ENCODE measurements at places on chromosomes 1 and 21. TPM values are rescaled to one million over a fixed set of nuclear protein-coding genes. Genes with fewer than 3 reads are reported as not detected.

DNA sequence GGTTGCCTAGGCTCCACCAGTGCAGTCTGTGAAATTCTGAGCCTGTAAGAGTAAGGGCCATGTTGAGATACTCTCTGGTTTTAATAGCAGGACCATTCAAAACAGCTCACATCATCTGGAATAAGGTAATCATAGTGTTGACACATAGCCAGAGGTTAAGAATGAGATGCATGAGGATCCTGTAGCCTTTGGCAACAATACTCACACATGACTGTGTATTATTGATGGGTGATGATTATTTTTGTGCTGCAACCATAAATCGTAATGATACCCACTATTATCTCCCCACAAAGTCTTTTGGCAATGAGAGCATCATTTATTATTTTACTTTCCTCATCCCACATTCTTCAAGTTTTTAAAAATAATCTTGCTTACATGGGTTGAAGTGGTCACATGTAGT, 35.5 kb downstream of the KCNK2 start:
- DNase-seq = no peak
- no peaks in the 10 kb centered on the region for H3K36me3 ChIP-seq
- no peaks in the 10 kb centered on the region for H3K27me3 ChIP-seq
- no peak overlapping the region for H3K4me3 ChIP-seq
- peaks cover 1% of the 10 kb centered on the region for H3K4me1 ChIP-seq
- no peak overlapping the region for H3K27ac ChIP-seq

The LRRN2 gene
- not detected for total RNA-seq

DNA sequence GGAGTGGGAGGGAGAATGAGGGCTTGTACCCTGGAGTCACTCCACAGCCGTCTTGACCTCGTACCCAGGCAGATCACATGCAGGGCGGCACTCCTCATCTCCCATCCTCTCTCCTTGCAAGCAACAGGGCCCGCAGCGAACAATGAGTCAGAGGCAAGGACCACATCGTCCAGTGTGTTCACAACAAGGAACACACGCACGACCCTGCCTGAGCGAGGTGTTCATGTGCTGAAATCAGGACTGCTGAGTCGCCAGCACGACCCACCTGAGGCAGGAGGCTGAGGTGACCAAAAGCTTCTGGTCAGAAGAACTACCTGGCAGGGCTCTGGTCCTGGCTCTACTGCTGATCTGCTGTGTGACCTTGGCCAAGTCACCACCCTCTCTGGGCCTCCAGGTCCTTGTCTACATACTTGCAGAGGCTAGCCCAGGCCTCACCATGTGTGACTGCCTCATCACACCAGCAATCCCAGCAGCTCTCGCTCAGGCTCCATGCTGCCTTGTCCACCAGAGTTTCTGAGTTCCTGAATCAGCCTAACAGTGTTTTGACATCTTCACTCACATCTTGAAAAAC, 78.0 kb downstream of the SSBP3 start:
- H3K27ac ChIP-seq = no peak overlapping the region
- H3K4me1 ChIP-seq = peaks cover 1% of the 10 kb centered on the region
- no peak for DNase-seq
- H3K4me3 ChIP-seq = no peak overlapping the region
- no peaks in the 10 kb centered on the region for H3K27me3 ChIP-seq
- no peaks in the 10 kb centered on the region for H3K36me3 ChIP-seq

- no peak for DNase-seq
- peaks cover 3% of the 10 kb centered on the region for H3K27me3 ChIP-seq
- H3K36me3 ChIP-seq = no peaks in the 10 kb centered on the region
- peaks cover 1% of the 10 kb centered on the region for H3K4me1 ChIP-seq
- no peak overlapping the region for H3K27ac ChIP-seq
These were observed 14.1 kb upstream of the OR2B11 start for GRCh38 chr1:247472035-247472434.

The PRAMEF26 gene
- total RNA-seq = not detected

- H3K4me3 ChIP-seq = no peak overlapping the region
- DNase-seq = no peak
- H3K36me3 ChIP-seq = no peaks in the 10 kb centered on the region
- no peaks in the 10 kb centered on the region for H3K27me3 ChIP-seq
These were observed 86.5 kb upstream of the KAZN start for GRCh38 chr1:14511796-14512585.

The EFNA4 gene
- total RNA-seq = 9.2 TPM

GRCh38 chr1:161139766-161140165, 7.3 kb upstream of the DEDD start:
- no peak for DNase-seq
- H3K27me3 ChIP-seq = no peaks in the 10 kb centered on the region
- H3K27ac ChIP-seq = no peak overlapping the region
- no peak overlapping the region for H3K4me3 ChIP-seq
- peaks cover 6% of the 10 kb centered on the region for H3K4me1 ChIP-seq

DNA sequence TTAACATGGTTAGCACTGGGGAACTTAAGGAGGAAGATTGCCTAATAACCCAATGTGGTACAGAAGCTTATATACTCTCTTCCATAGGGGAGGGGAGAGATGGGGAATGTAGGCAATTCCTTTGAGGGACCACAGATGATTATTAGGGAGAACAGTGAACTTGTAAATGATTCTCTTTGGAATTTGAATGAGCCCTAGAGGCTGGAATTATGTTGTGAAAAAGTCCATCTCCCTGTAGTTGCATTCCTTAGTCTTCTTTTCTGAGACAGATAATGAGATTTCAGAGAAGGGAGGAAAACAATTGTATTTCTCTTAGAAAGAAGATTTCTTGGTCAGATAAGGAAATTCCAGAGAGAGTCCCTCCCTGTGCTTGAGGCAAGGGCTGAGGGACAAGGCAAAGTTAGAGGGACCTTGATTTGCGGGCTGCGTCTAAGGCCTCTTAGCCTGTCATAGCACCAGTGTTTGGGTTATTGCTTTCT, 89.0 kb upstream of the HMCN1 start:
- H3K27ac ChIP-seq = no peak overlapping the region
- H3K36me3 ChIP-seq = peaks cover 40% of the 10 kb centered on the region
- DNase-seq = no peak
- H3K27me3 ChIP-seq = no peaks in the 10 kb centered on the region
- peaks cover 31% of the 10 kb centered on the region for H3K4me1 ChIP-seq

- peaks cover 8% of the 10 kb centered on the region for H3K27me3 ChIP-seq
- H3K27ac ChIP-seq = no peak overlapping the region
- no peak overlapping the region for H3K4me3 ChIP-seq
- H3K36me3 ChIP-seq = no peaks in the 10 kb centered on the region
These were observed 30.6 kb upstream of the DDAH1 start for GRCh38 chr1:85495556-85495955.

The PSRC1 gene
- 7.8 TPM for total RNA-seq

- H3K27me3 ChIP-seq = no peaks in the 10 kb centered on the region
- peaks cover 20% of the 10 kb centered on the region for H3K36me3 ChIP-seq
- H3K4me1 ChIP-seq = peaks cover 29% of the 10 kb centered on the region
- no peak overlapping the region for H3K4me3 ChIP-seq
These were observed 8.9 kb upstream of the MUTYH start for GRCh38 chr1:45348966-45349677.

GRCh38 chr1:169009666-169010065, 96.8 kb upstream of the ATP1B1 start:
- no peak overlapping the region for H3K4me3 ChIP-seq
- DNase-seq = no peak
- peaks cover 11% of the 10 kb centered on the region for H3K4me1 ChIP-seq
- H3K27ac ChIP-seq = no peak overlapping the region
- H3K27me3 ChIP-seq = peaks cover 2% of the 10 kb centered on the region
- H3K36me3 ChIP-seq = no peaks in the 10 kb centered on the region

DNA sequence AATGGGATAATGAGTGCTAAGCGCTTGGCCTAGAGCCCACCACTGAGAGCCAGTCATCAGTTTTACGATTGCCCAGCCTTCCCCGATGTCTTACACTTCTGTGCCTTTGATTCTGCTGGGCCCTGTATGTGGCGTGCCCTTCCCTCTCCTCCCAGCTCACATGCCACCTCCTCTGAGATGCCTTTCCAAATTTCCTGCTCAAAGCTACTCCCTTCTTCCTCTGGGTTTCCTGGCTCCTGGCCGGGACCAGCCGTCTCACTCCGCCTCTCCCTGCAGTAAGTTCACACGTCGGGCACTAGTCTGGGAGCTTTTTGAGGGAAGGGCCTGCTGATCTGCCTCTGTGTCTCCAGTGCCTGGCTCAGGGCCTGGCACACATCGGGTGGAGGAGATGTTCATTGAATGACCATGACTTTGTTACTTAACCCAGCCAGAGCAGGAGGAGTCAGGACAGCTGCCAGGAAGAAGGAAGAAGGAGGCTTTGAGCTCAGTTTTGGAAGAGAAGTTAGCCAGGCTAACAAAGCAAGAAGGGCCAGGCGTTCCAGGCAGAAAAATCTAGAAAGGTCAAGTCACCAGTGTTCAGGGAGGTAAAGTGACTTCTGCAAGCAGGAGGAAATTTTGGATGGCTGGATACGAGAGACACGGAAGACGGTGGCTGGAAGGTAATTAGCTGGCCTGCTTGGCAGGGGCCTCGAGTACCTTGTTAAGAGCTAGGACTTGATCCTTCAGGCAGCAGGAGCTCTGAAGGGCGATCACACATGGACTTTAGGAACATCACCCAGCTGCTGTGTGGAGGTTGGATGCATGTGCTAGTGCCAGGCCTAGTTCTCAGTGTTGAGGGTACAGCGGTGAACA, 63.6 kb downstream of the EPHB2 start:
- no peak for DNase-seq
- no peak overlapping the region for H3K27ac ChIP-seq

- H3K4me3 ChIP-seq = no peak overlapping the region
- H3K27ac ChIP-seq = no peak overlapping the region
- peaks cover 2% of the 10 kb centered on the region for H3K27me3 ChIP-seq
These were observed 30.7 kb downstream of the CLIC4 start for GRCh38 chr1:24775916-24776315.

DNA sequence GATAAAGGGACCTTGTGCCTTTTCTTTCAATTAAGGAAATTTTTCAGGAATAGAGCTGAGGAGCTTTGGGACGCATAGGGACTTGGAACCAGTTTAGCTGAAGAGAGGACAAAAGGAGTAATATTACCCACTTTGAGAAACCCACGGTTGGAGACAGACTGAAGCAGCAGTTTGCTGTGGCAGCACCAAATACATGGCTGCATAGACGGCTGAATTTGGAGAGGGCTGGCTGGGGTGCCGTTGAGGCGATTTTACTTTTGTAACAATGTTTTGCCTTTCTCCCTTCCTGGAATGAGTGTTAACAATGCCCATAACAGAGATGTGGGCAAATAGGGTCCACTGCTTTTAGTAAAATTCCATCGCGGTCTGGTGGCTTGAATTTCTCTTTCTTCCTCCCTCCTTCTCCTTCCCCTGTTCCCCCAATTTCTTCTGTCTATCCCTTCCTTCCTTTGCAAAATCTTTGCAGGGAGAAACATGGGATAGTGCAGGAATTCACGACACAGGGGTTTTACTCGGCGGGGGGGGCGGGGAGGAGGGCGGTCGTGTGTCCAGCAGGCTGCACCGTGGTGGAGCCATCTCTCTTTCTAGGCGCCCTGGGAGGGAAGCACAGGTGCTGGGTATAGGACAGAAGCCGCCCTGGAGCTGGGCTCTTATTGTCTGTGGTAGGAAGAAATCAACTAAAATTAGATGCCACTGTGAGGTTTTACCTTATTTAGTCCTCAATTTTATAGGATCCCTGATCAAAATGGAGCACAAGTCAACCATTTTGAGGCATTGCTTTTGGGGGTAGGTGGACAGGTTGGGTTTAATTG, 6.8 kb downstream of the LHX4 start:
- no peaks in the 10 kb centered on the region for H3K36me3 ChIP-seq
- peaks cover 92% of the 10 kb centered on the region for H3K27me3 ChIP-seq
- no peak for DNase-seq
- H3K4me3 ChIP-seq = no peak overlapping the region
- H3K4me1 ChIP-seq = peaks cover 11% of the 10 kb centered on the region

- H3K4me3 ChIP-seq = no peak overlapping the region
- H3K27ac ChIP-seq = no peak overlapping the region
- H3K4me1 ChIP-seq = no peaks in the 10 kb centered on the region
- peaks cover 4% of the 10 kb centered on the region for H3K27me3 ChIP-seq
- no peak for DNase-seq
These were observed 30.4 kb downstream of the WNT9A start for GRCh38 chr1:227917081-227917950.

DNA sequence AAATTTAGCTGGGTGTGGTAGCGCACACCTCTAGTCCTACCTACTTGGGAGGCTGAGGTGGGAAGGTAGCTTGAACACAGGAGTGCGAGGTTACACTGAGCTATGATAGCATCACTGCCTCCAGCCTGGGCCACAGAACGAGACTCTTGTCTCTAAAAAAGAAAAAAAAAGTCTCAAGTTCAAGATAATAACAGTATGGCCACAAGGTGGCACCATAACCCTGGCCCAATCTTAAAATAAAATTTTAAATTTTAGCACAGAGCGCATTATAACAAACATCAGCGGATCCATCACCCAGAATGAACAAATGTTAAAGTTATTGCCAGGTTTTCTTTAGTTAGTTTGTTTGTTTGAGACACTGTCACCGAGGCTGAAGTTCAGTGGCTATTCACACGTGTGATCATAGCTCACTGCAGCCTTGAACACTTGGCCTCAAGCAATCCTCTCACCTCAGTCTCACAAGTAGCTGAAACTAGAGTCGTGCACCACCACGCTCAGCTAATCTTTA, 2.9 kb upstream of the HTR6 start:
- DNase-seq = no peak
- H3K27me3 ChIP-seq = peaks cover 28% of the 10 kb centered on the region
- no peak overlapping the region for H3K27ac ChIP-seq
- H3K36me3 ChIP-seq = no peaks in the 10 kb centered on the region
- H3K4me1 ChIP-seq = peaks cover 8% of the 10 kb centered on the region
